Smooth muscle cell of the coronary artery (primary cell): ENCODE measurements at places on chromosomes 7 and 10. TPM values are rescaled to one million over a fixed set of nuclear protein-coding genes. Genes with fewer than 3 reads are reported as not detected.

The SPDYE5 gene
- 0.12 TPM in 1 of 2 replicates, not detected in the other for total RNA-seq

The HOXA9 gene
- total RNA-seq = not detected in 2 replicates

The ZKSCAN5 gene
- total RNA-seq = 8.1 and 10.1 TPM in 2 replicates

The PIK3CG gene
- 0.12 TPM in 1 of 2 replicates, not detected in the other for total RNA-seq

The GDF2 gene
- not detected in 2 replicates for total RNA-seq

The RNF148 gene
- total RNA-seq = 0.45 and 0.82 TPM in 2 replicates

The HOXA5 gene
- not detected in 2 replicates for total RNA-seq

The FRG2B gene
- total RNA-seq = not detected in 2 replicates

The CAV2 gene
- total RNA-seq = 74.7 and 86.3 TPM in 2 replicates

The GRID1 gene
- under 0.01 TPM in 1 of 2 replicates, not detected in the other for total RNA-seq

The C10orf67 gene
- not detected in 2 replicates for total RNA-seq

The PON1 gene
- total RNA-seq = not detected in 2 replicates

The HTR7 gene
- 0.94 and 5.3 TPM in 2 replicates for total RNA-seq

The VSTM4 gene
- total RNA-seq = 0.23 and 11.1 TPM in 2 replicates

The SYT15B gene
- 0.30 TPM in 1 of 2 replicates, not detected in the other for total RNA-seq

The KIAA1217 gene
- 1.1 and 1.2 TPM in 2 replicates for total RNA-seq

The CAPZA2 gene
- 61.4 and 107 TPM in 2 replicates for total RNA-seq

The MYH16 gene
- total RNA-seq = 0.08 TPM in 1 of 2 replicates, not detected in the other

The AMPH gene
- 0.23 and 3.9 TPM in 2 replicates for total RNA-seq
